ENCODE measurements at places on chromosomes 5 and 9.

- peak; percentile 64 for DNase-seq
Measured at GRCh38 chr5:168165221-168165914, 126.1 kb upstream of the WWC1 start.

- DNase-seq = no peak
Measured at GRCh38 chr9:31519424-31519823, 865.0 kb upstream of the ACO1 start.

GRCh38 chr5:177610770-177611445 lies 11.0 kb downstream of the B4GALT7 start:
- DNase-seq = no peak

DNA sequence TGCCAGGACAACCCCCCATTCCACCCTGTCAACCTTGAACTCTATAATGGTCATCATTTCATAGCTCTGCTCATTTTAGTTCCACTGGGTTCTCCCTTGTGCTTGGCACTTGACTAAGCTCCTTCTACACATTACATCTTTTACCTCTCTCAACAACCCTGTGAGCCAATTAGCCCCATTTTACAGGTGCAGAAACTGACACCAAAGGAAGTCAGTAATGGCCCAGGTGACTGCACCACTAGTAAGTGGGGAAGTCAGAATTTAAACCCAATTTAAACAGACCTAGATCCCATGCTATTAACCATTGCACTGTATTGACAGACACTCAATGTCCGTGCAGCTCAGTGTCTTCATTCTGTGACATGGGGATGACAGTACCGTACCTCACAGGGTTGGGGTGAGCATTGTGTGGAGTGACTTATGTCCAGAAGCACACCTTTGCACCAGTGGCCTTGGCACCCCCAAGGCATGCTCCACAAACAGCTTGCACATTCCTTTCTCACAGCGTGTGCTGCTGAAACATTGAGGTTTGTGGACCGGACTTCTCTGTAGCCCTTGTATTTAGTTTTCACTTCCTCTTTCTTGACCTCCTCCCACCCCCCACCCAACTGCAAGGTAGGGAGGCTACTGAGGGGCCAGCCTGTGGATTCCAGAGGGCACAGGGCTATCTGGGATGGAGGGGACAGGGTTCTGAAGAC lies 23.1 kb downstream of the IRF1 start:
- DNase-seq = no peak

DNA sequence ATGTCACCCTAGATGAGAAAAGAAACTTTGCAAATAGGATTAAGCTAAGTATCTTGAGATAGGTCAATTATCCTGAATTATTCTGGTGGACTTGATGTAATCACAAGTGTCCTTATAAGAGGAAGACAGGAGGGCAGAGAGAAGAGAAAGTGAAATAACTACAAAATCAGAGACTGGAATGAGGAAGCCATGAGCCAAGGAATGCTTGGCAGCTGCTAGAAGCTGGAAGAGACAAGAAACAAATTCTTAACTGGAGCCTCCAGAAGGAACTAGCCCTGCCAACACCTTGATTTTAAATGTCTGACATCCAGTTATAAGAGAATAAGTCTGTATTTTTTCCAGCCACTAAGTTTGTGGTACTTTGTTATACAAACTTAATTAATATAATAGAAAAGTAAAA lies 480.0 kb downstream of the NR2F1-AS1 start:
- DNase-seq = no peak

- no peak for DNase-seq
Measured at GRCh38 chr9:111463048-111463447, 21.1 kb downstream of the ECPAS start.

Measured in kidney glomerular epithelial cell (primary cell).